Right renal cortex interstitium (tissue), 3 donors: ENCODE measurements at places on chromosomes 3 and 15. TPM values are rescaled to one million over a fixed set of nuclear protein-coding genes. Genes with fewer than 3 reads are reported as not detected.
A peak's percentile ranks its signal among the peaks of the same experiment; 100 is the strongest.

The DNAH1 gene
- polyA plus RNA-seq, result 6.9 TPM

The LRRIQ4 gene
- polyA plus RNA-seq, result 0.23 TPM

The FAM174B gene
- 38.1 TPM for polyA plus RNA-seq

The BSN gene
- polyA plus RNA-seq, result 1.6 TPM

The CILP gene
- polyA plus RNA-seq, result 3.3 TPM

The ZNF80 gene
- not detected for polyA plus RNA-seq

The SH3GL3 gene
- polyA plus RNA-seq, result 13.6 TPM

The LRRC34 gene
- polyA plus RNA-seq, result 13.1 TPM

The ATXN7 gene
- 14.9 TPM for polyA plus RNA-seq

DNA sequence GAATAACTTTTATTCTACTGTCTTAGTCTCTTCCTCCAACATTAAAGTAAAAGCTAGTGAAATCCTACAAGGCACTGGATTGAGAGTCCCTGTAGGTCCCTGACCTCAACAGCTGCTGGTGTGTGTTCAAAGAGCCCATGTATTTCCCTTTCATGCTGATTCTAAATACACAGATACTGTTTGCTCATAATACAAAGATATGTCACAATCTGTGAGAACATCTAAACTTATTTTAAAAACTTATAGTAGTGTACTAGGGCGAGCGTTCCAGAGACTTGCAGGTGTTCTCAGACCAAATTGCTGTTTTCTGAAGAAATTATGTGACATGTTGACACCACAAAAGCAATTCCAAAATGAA, 145.9 kb upstream of the LIPC start:
- no peak for DNase-seq

GRCh38 chr15:90376789-90377188, 11.3 kb upstream of the IQGAP1 start:
- no peak for DNase-seq

GRCh38 chr3:12591997-12592715, 35.3 kb downstream of the MKRN2 start:
- DNase-seq, result no peak

DNA sequence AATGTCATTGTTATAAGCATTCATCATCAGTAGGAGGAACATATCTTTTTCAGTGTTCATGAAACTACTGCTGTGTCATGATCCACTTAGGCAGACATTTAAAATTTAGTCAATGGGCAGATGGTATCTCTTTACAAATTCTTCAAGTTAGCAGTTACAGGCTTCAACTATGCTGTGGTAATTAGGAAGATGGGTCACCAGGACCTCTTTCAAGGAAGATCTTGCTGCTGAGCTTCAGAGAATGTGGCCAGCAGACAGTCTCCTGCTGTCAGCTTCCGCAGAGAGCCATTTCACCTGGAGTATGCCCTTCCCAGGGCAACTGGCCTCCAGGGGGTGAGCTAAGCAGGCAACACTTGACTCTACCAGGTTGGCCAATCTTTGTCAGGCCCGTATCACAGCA, 19.4 kb downstream of the IFT57 start:
- DNase-seq, result no peak

DNA sequence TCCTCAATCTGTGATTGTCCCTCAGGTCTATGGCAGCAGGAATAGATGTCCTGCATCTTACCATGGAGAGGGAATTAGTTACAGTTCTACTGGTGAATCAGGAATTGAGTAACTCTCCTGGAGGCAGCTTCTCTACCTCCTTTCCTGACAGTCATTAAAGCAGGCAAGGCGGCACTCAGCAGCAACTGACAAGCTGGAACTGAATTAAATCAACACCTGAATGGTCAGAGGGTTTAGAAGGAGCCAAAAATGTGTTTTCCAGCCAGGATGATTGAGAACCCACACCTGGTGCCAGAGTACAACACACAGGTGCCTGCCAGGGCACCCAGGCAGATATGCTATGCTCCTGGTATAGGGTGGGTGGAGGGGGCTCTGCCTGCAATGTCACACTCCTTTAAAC, 43.1 kb upstream of the TIPARP start:
- DNase-seq, result no peak

DNA sequence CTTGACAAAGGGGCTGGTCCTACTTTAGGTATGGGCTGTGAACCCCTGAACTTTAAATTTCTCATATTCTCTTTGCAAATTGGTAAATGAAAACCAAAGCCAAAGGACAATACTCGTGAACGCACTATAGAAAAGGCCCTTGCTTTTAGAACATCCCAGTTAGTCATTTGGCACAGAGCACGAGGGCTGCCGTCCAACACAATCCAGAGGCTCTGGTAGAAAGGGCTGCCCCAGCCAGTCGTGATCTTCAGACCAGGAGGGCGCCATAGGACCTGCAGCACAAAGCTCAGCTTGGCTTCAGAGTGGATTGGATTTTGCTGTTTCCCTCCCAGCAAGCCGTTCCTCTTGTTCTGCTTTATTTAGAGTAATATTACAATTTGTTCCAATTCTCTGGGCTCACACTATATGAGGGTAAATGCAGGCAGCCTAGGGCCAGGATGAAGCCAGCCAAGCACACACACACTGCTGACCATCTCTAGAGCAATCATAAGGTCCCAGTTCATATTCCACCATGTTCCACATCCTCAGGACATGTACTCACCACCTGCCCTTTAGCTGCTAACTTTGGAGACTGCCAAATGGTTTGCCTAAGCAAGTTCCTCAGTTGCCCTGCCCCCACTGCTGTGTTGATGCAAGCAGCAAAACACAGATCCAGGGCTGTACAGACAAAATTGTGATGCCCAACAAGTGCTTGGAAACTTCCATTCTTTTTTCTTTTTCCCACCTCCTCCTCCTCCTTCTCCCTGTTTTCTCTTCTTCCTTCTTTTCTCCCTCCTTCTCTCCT, 6.0 kb upstream of the BFSP2 start:
- DNase-seq, result no peak

GRCh38 chr3:190517687-190518086, 3.8 kb downstream of the IL1RAP start:
- DNase-seq, result no peak

DNA sequence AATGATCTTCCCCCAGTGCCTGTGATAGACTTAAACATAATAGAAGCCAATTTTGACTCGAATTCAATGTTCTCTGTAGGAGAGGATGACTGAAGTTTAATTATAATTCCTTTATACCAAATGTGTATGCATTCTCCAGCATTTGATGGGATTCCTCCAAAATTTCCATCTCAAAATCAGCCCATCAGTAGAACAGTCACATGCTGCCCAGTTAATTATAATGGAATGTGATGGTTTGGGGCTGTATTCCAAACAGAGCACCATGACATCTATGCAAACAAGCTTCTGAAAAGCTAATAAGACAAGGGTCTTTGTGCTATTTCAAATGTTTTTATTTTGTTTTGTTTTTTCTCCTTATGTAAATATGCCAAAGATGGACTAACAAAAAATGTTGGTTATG, 127.7 kb upstream of the SPATA16 start:
- DNase-seq, result no peak

GRCh38 chr3:114584734-114585371, 291.0 kb downstream of the TIGIT start:
- DNase-seq, result no peak

DNA sequence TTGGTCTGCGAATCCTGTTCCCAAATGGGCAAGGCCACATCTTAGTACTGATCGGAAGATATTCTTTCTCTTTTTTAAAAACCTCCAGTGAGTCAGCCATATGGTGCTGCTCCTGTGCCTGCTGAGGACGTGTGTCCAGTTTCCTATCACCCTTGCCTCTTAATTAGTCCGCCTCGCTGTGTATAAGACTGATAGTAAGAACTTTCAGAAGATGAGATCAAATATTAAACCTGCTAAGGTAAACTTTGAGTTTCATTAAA, 612 bp downstream of the UBA5 start:
- DNase-seq, result peak; percentile 29

GRCh38 chr15:98714922-98715321, 66.6 kb downstream of the IGF1R start:
- DNase-seq, result no peak

- DNase-seq, result no peak
These were observed 13.7 kb downstream of the FGF7 start for GRCh38 chr15:49436751-49437150.

DNA sequence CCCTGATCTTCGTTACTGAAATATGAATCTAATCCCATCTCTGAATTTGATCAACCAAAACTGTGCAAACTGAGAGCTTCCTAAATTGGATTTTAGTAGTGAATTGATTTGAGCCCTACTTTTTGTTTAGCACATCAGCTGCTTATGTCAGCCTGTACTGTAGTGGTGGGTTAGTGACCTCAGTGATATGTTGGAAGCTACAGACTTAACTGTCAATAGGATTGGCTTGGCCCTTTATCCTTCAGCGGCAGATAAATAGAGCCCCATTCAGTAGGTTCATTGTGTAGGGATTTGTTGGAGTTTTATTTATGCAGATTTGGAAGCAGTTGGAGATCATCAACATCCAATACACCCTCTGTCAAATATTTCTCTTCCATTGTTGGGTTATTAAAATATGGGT, 409.7 kb downstream of the SOX2 start:
- no peak for DNase-seq

GRCh38 chr3:49022688-49023171, 809 bp downstream of the NDUFAF3 start:
- no peak for DNase-seq

- no peak for DNase-seq
These were observed 239.9 kb upstream of the TPM1 start for GRCh38 chr15:62802612-62803011.

- DNase-seq, result no peak
These were observed 107.2 kb downstream of the IL1RAP start for GRCh38 chr3:190620886-190621608.

GRCh38 chr3:131396170-131396569, 14.6 kb downstream of the NUDT16 start:
- no peak for DNase-seq

GRCh38 chr15:68614286-68615035, 35.7 kb downstream of the CORO2B start:
- no peak for DNase-seq

GRCh38 chr3:58161435-58162398, 49.1 kb downstream of the DNASE1L3 start:
- no peak for DNase-seq

GRCh38 chr3:129021140-129021551, 20.0 kb downstream of the EFCC1 start:
- DNase-seq, result no peak

DNA sequence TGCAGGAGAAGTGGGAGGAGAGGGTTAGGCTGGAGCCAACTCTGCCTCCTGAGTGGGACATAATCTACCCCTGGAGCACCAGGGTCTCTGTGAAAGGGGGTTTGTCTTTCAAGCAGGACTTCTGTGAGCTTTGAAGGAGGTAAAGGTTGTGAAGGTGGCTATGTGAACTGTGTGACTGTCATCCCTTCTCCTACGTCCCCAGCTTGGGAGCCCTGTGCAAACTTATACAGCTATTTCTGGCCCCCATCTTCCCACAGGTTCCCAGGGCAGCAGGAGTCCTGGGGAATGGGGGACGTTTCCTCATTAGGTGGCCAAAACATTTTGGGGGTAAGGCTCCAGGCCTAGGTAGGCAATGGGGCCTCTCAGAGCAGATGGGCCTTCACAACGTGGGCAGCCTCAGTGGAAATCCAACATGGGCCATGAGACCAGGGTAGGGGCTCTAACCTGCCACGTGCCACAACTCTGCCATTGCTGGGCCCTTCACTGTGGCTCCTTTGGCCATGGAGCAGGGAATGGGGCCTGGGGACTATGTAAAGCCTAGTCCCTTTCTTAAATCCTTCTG, 3.5 kb downstream of the VIPR1 start:
- DNase-seq, result no peak

DNA sequence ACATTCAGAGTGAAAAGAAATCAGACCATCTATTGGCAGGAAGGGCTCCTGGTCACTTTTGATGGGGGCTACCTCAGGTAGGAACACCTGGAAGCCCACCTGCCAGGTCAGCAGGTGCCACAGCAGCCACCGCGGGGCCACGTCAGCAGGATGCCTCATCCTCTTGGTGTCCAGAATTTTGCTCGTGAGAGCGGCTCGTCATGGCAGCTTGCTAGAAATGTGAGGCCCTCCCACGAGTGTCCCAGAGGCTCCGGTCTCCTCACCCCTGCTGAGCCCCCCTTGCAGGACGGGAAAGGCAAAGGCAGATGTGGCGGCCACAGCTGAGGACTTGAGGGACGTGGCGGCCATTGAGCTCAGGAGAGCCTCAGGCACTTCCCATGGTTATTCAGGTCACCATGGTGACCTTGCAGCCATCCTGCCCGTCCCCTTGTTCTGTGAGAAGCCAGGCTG, 129.4 kb downstream of the LRRK1 start:
- no peak for DNase-seq

- no peak for DNase-seq
These were observed 43.9 kb downstream of the SOX14 start for GRCh38 chr3:137807998-137808397.

DNA sequence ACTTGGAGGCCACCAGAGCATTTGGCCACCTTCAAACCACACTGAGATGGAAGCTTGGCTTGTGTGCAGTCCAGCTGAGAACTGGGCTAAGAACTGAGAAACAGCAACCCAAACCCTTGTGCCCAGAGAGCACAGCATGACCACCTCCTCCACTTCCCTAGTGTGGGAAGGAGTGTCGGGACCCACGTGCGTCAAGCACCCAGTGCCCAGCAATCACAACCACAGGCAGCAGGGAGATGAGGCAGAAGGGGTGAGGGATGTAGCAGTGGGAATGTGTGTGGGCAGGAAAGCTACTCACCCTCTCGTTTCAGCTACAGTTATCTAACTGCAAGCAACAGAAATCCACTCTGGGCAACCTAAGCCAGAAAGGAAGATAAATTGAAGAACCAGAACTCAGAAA, 25.0 kb upstream of the RFTN1 start:
- no peak for DNase-seq

- DNase-seq, result no peak
These were observed at the start of gene CCDC71 for GRCh38 chr3:49165771-49166751. CCDC71 (minus strand) TSS chr3:49166331; CDS start chr3:49164208, 2,123 bp downstream.
